ENCODE measurements at places on chromosomes 2 and 18.

DNA sequence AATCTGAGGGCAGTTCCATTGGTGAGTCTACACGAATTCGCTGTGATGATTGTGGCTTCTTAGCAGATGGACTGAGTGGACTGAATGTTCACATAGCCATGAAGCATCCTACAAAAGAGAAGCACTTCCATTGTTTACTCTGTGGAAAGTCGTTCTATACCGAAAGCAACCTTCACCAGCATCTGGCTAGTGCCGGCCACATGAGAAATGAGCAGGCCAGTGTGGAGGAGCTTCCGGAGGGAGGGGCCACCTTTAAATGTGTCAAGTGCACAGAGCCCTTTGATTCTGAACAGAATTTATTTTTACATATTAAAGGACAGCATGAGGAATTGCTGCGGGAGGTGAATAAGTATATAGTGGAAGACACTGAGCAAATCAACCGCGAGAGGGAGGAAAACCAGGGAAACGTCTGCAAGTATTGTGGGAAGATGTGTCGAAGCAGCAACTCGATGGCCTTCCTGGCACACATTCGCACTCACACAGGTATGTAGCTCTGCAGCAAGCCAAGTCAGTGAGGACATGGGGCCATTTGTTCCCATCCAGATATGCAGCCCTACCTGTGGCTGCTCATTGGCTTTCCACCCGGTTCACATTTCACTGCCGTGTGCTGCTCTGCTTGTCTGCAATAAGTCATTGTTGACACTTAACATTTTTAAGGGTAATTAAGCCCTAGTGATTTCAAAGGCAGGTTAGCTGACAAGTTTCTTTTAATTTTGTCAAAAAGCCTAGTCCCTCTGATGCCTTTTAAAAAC, 37.7 kb downstream of the ZNF407 start:
- no peak for DNase-seq

DNA sequence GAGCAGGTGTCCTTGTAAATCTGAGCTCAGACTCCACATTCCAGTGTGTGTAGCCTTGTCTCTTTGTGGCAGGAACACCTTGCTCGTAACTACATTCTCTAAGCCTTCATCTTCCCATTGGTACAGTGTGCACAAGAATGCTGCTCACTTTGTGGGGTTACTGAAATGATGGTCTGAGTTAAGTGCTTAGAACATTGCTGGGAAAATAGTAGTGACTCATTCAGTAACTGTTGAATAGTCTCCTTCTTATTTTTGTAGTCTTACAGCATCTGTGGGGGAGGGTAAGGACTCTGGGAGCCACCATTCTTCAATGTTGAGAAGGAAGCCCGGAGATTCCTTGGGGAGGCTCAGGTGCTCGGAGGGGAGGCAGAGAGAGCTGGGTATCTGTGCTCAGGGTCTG, 236.0 kb upstream of the HDAC4 start:
- DNase-seq: no peak

- peak; percentile 93 for DNase-seq
Measured at GRCh38 chr18:25351777-25352628, at the start of gene ZNF521. TSS of gene ZNF521 (minus strand) at chr18:25352166. CDS start at chr18:25350946, 1,220 bp downstream.

- no peak for DNase-seq
Measured at GRCh38 chr2:236715491-236715961, 145.9 kb downstream of the ACKR3 start.
